ENCODE measurements at places on chromosomes 1 and 21.

- no peak for DNase-seq
These were observed 107.4 kb upstream of the EDN2 start for GRCh38 chr1:41591891-41592290.

GRCh38 chr1:27529704-27530018 is 39.7 kb upstream of the WASF2 start:
- DNase-seq: no peak

- no peak for DNase-seq
These were observed 22.2 kb downstream of the SLC2A1 start for GRCh38 chr1:42936309-42937078.

GRCh38 chr1:237794071-237794470 is 96.7 kb downstream of the ZP4 start:
- DNase-seq: no peak

DNA sequence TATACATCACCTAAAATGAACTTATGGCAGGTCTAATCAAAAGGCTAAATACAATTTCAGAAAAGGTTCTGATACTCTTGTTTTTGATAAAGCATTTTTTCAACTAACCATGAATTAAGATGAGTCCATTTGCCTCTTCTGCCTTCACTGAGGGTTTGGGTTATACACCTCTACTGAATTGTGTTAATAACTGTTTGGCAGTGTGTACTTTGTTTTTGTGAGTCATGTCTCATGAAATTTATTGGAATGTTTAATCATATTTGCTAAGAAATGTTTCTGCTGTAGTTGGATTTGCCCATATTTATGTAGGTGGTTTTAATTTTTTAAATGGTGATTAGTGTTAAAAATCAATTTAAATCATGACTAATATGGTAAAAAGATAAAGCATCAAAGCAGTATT is 190.5 kb downstream of the HS2ST1 start:
- no peak for DNase-seq

DNA sequence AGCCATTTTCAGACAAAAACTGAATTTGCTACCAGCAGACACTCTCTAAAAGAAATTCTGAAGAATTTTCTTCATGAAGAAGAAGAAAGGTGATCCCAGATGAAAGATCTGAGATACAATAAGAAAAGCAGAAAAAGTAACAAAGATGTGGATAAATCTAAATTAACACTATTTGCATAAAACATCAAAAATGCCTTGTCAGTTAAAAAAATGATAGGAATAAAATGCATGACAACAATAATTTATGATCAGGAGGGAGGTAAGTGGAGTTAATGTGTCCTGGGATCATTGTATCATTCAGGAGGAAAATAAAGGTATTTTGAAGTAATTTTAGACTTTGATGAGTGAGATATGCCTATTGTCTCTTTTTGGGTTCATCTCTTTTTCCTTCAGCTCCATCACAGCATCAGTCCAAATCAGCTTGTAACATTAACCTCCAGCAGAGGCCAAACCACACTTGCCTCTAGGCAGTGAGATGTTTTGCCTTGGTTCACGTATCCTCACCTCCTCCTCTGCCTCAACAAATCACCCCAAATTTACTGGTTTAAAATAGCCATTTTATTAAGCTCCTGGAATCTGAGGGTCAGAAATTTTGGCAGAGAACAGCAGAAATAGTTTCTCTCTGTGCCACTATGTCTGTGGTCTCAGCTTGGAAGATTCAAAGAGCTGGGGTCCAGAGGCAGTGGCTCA is 76.9 kb upstream of the HIVEP3 start:
- DNase-seq: no peak

- peak; percentile 53 for DNase-seq
These were observed 612 bp downstream of the PSMA5 start for GRCh38 chr1:109425391-109426280.

- no peak for DNase-seq
These were observed 3.5 kb upstream of the CD244 start for GRCh38 chr1:160866001-160866694.

DNA sequence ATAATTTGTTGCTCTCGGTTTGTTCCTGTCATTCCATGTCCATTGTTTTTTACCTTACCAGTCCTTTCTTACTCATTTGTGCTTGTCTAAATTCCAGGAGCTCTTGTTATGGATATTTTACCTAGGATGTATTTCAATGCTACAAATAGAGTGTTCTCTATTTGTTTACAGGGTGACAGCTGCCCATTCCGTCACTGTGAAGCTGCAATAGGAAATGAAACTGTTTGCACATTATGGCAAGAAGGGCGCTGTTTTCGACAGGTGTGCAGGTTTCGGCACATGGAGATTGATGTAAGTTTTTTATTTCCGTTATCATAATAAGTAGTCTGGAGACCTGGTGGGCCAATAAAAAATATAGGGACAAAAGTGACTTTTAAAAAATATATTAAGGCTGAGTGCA is 23.0 kb downstream of the ZBED6 start:
- DNase-seq: no peak

DNA sequence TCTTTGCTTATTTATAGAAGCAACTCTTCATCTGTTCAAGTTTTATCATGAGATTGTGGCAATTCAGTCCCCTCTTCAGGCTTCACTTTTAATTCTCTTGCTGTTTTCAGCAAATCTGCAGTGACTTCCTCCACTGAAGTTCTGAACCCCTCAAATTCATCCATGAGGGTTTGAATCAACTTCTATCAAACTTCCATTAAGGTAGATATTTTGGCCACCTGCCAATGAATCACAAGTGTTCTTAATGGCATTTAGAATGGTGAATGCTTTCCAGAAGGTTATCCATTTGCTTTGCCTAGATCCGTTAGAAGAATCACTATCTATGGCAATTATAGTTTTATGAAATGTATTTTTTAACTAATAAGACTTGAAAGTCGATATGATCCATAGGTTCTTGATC is 946.7 kb upstream of the B3GALT2 start:
- DNase-seq: no peak

GRCh38 chr1:233114860-233115259 is 164.4 kb downstream of the NTPCR start:
- DNase-seq: no peak

DNA sequence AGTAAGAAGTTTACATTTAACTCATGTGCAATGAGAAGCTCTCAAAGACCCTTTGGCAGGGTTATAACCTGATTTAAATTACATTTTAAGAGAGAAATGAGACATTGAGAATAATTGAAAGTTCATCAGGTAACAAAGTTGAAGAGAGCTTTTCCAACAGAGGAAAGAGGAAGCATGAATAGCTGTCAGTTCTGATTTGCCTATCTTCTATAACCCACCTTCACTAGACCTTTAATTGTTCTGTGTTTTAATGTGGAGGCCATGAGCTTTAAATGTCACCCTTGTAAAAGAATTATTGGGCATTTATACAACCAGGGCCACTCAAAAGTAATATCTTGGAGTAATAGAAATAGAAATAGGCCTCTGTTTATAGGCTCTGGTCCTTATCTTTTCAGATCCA is 9.3 kb upstream of the FCRL1 start:
- no peak for DNase-seq

DNA sequence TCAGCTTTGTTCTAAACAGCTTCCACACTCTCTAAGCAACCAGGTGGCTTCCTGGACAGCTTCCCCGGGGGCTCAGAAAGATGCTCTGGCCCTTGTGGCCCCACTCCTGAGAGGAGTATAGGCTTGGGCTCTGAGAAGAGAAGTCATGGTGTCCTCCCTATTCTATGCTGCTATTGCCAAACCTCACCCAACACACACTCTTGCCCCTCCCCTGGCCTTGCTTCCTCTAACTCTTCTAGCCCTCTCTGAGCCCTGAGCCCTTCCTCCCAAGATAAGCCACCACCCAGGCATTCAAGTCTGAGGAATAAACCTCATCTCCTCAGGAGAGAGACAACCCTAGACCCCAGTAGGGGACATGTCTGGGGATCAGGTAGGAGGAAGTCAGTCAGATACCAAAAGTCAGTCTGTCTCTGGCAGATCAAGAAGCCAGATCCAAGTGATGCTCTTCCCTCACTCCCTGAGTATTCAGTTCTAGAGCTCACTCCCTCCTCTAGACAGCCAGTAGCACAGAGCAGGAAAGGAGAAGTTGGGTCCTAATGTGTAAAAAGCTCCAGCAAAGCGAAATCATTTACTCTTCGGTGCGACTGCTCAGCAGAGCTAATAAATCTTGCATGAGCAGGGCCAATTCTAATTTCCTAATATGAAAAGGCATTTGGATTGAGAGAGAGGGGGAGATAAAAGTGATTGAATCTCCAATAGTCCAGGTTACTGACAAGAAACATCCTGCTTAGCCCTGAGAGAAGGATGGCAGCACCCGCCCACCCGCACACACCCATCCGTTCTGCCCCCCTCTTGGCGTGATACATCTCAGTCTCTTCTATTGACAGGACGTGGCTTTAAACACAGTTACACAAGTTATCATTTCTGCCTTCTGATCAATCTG is 50.5 kb downstream of the DMAP1 start:
- no peak for DNase-seq

DNA sequence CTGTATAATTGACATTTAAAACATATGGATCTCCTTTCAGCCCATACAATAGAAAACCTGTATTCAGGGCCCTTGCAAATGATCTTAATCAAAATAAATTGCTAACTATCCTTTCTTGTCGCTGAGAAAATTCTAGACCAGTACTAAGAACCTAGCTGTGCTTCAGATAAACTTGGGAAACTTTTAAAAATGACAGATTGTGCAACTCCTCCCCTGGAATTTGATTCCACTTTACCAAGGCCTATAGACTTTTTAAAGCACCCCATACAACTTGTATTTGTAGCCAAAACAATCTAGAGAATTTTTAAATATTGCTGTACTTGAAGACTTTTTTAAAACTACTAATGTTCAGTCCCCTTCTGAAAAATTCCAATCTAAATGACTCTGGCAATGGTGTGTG is 51.6 kb downstream of the ZNF644 start:
- DNase-seq: no peak

- DNase-seq: no peak
These were observed 15.6 kb downstream of the RASAL2 start for GRCh38 chr1:178109348-178110143.

- no peak for DNase-seq
These were observed 423 bp downstream of the URB1 start for GRCh38 chr21:32392299-32392879.

GRCh38 chr1:178725466-178726086 is 532 bp downstream of the RALGPS2 start:
- no peak for DNase-seq

DNA sequence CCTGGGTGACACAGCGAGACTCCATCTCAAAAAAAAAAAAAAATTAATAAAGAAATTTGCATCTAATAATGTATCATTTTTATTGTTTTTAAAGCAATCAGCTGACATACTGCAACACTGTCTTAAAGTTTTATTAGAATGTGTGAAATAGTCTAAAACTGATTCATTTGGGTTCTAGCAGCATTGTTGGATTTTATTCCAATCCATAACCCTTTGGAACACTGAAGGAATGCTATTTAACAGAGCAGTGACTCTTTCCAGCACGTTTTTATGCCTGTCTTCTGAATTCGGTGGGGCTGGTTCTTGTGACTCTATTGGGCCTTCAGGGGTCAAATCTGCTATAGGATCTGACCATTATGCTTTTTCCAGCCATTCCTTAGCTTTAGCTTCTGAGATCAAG is 18.2 kb upstream of the FMO4 start:
- DNase-seq: no peak

- DNase-seq: no peak
These were observed 14.3 kb downstream of the TRIM11 start for GRCh38 chr1:228392111-228392936.

GRCh38 chr1:10768552-10768951 is 27.9 kb downstream of the CASZ1 start:
- no peak for DNase-seq

- no peak for DNase-seq
These were observed 31.2 kb upstream of the MORC3 start for GRCh38 chr21:36288651-36289243.

DNA sequence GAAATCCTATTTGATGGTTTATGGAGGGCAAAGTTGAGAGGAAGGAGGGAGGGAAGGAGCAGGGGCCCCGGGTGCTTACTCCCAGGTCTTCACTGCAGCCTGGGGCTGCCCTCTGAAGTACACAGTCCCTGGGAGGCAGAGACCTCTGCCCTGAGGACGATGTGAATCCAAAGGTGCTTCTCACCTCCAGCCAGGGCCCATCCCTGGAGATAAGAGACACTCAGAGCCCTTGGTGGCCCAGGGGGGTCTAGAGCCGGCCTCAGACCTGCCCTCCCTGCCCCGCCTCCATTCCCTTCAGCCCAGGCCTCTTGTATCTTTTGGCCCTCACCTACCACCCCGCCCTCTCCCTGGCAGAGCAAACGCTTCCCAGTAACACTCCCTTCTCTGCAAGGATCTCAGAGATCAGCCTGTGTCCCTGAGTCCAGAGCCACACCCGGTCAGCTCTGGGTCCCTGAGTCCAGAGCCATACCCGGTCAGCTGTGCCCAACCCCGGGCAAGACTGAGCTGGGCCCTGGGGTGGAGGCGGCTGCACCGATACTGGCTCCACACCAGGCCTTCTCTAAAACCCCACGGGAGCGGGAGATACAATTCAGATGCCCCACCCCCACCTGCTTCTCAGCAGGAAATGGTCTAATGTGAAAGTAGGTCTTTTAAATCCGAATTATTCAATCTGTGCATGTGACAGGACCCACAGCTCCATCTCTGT is 3.6 kb upstream of the GNB1 start:
- DNase-seq: no peak

DNA sequence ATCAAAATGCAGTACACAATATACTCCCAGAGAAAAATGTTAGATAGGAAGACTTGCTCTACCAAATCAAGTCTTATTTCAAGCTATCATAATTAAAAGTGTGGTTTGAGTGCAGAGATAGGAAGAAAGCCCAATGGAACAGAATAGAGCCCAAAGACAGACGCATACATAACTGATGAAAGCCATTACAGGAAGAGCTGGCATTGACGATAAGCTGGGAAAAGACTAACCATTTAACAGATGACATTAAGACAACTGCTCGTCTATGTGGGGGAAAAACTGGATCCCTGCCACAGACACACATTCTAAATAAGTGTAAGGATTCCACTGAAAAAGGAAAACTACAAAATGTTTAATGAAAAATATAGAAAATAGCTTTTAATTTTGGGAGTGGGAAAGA is 85.5 kb downstream of the NGF start:
- no peak for DNase-seq

- no peak for DNase-seq
These were observed 130.4 kb downstream of the HS2ST1 start for GRCh38 chr1:87044840-87045239.

GRCh38 chr1:1548591-1548990 is 8.2 kb upstream of the TMEM240 start:
- no peak for DNase-seq

GRCh38 chr21:45051580-45052434 is 22.6 kb upstream of the ADARB1 start:
- no peak for DNase-seq
